ENCODE measurements at places on chromosomes 1 and 21. TPM values are rescaled to one million over a fixed set of nuclear protein-coding genes. Genes with fewer than 3 reads are reported as not detected.

FAM177B gene
- not detected for total RNA-seq

SPATA6 gene
- 3.0 TPM for total RNA-seq

KPNA6 gene
- 56.4 TPM for total RNA-seq

DNASE2B gene
- not detected for total RNA-seq

ZZZ3 gene
- 63.6 TPM for total RNA-seq

MTARC1 gene
- total RNA-seq, result 1.5 TPM

PLA2G2F gene
- total RNA-seq, result not detected

HPCA gene
- total RNA-seq, result not detected

CD52 gene
- total RNA-seq, result not detected

KRTAP12-2 gene
- not detected for total RNA-seq

TDRD10 gene
- total RNA-seq, result not detected

STYXL2 gene
- total RNA-seq, result 7.1 TPM

TEX38 gene
- total RNA-seq, result not detected

ATF3 gene
- 33.8 TPM for total RNA-seq

OPTC gene
- total RNA-seq, result not detected

GABRD gene
- not detected for total RNA-seq

TCP10L gene
- total RNA-seq, result not detected

TINAGL1 gene
- 1.2 TPM for total RNA-seq

NFYC gene
- 52.8 TPM for total RNA-seq

GPATCH2 gene
- total RNA-seq, result 24.9 TPM

B3GALT5 gene
- total RNA-seq, result 5.4 TPM

LRRC3 gene
- not detected for total RNA-seq

UBASH3A gene
- not detected for total RNA-seq

LCE2B gene
- not detected for total RNA-seq

GBP4 gene
- total RNA-seq, result 0.02 TPM

SH2D1B gene
- total RNA-seq, result not detected

CBR3 gene
- total RNA-seq, result 2.2 TPM

PTPN14 gene
- total RNA-seq, result 22.1 TPM

OR2T2 gene
- not detected for total RNA-seq

SERPINC1 gene
- total RNA-seq, result 0.22 TPM

MATN1 gene
- 0.47 TPM for total RNA-seq

SEC16B gene
- 0.08 TPM for total RNA-seq

MSH4 gene
- total RNA-seq, result 0.05 TPM

RGSL1 gene
- total RNA-seq, result not detected

CLCNKA gene
- total RNA-seq, result not detected

CD244 gene
- not detected for total RNA-seq

G0S2 gene
- total RNA-seq, result 1.8 TPM

OR2L2 gene
- total RNA-seq, result not detected

KRTAP20-2 gene
- total RNA-seq, result not detected

C1orf185 gene
- total RNA-seq, result not detected

KCNH1 gene
- 1.7 TPM for total RNA-seq

GPN2 gene
- 22.4 TPM for total RNA-seq

S100A12 gene
- not detected for total RNA-seq

GBP6 gene
- total RNA-seq, result not detected

TLCD4 gene
- total RNA-seq, result 45.9 TPM

CRYAA gene
- not detected for total RNA-seq

LDLRAD1 gene
- total RNA-seq, result not detected

VWA1 gene
- total RNA-seq, result 0.58 TPM

SELENBP1 gene
- 10.4 TPM for total RNA-seq

Measured in SJCRH30 (cell line).